ENCODE measurements at places on chromosomes 12 and 14.

DNA sequence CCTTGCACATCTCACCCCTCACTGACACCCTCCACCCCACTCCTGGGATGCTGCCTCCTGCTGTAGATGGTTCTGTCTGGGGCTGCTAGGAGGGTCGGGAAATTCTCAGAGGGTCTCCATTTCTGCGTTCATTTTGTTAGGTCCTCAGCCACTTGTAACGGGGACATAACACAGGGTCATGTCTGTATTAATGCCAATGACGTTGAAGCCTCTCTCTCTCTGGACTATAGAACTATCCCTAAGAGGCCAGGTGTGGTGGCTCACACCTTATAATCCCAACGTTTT lies 14.6 kb downstream of the SIVA1 start:
- H3K36me3 ChIP-seq = peaks cover 22% of the 10 kb centered on the region
- no peak overlapping the region for H3K4me3 ChIP-seq
- no peak overlapping the region for H3K27ac ChIP-seq
- H3K4me1 ChIP-seq = peaks cover 13% of the 10 kb centered on the region

DNA sequence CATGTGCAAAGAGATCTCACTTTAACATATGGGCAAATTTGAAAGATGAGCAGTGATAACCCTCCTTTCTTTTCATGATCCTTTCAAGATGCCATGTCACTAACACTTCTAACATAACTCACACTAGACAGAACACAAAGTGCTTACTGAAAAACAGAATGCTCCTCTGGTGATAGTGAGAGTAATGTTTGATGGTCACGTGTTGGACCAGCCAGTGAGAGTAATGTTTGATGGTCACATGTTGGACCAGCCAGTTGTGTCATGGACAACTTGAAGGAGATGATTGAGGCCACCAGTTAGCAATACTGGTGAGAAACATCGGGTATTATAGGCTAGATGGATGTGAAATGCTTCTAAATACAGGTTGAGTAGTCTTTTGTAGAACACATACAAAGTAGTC lies 5.7 kb downstream of the NEUROD4 start:
- no peaks in the 10 kb centered on the region for H3K4me1 ChIP-seq
- no peak overlapping the region for H3K27ac ChIP-seq
- H3K27me3 ChIP-seq = no peaks in the 10 kb centered on the region
- no peaks in the 10 kb centered on the region for H3K36me3 ChIP-seq

GRCh38 chr12:51225234-51225633 lies 7.4 kb upstream of the POU6F1 start:
- no peak overlapping the region for H3K27ac ChIP-seq
- H3K4me3 ChIP-seq = no peak overlapping the region
- no peak for DNase-seq
- H3K36me3 ChIP-seq = no peaks in the 10 kb centered on the region
- H3K4me1 ChIP-seq = peaks cover 8% of the 10 kb centered on the region

- H3K27me3 ChIP-seq = no peaks in the 10 kb centered on the region
- peaks cover 3% of the 10 kb centered on the region for H3K36me3 ChIP-seq
- peaks cover 6% of the 10 kb centered on the region for H3K4me1 ChIP-seq
- H3K27ac ChIP-seq = no peak overlapping the region
- H3K4me3 ChIP-seq = no peak overlapping the region
These were observed 62.7 kb downstream of the PELI2 start for GRCh38 chr14:56180754-56181542.

DNA sequence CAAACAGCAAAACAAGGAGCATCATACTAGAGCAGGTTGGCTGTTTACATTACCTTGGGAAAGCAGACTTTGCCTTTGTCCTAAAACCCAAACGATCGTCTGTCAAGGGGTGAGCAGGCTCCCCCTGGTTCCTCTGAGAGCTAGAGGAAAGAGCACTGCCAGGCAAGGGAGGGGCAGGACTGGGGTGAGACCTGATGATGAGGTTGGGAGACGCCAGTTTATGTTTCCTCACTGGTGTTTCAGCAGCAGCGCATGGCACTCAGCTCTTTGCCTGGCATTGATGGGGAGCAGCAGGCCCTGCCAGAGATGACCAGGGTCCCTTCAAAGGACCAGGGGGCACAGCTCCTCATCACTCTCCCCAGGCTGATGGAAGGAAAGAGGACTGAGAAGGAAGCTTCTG lies 7.9 kb upstream of the KRT2 start:
- no peak for DNase-seq
- no peak overlapping the region for H3K4me3 ChIP-seq
- peaks cover 2% of the 10 kb centered on the region for H3K4me1 ChIP-seq
- no peak overlapping the region for H3K27ac ChIP-seq

- H3K4me3 ChIP-seq = no peak overlapping the region
- peaks cover 21% of the 10 kb centered on the region for H3K27me3 ChIP-seq
- no peaks in the 10 kb centered on the region for H3K36me3 ChIP-seq
- no peak overlapping the region for H3K27ac ChIP-seq
- DNase-seq = no peak
These were observed 85.5 kb upstream of the VRK1 start for GRCh38 chr14:96711559-96712267.

GRCh38 chr12:89238593-89238992 lies 113.7 kb downstream of the DUSP6 start:
- no peaks in the 10 kb centered on the region for H3K27me3 ChIP-seq
- H3K4me1 ChIP-seq = peaks cover 4% of the 10 kb centered on the region
- no peak overlapping the region for H3K4me3 ChIP-seq
- no peak overlapping the region for H3K27ac ChIP-seq
- no peaks in the 10 kb centered on the region for H3K36me3 ChIP-seq
- no peak for DNase-seq

GRCh38 chr12:124185971-124186686 lies 108.8 kb upstream of the RFLNA start:
- DNase-seq = peak; percentile 12
- H3K36me3 ChIP-seq = no peaks in the 10 kb centered on the region
- no peaks in the 10 kb centered on the region for H3K27me3 ChIP-seq
- H3K4me3 ChIP-seq = no peak overlapping the region

- H3K27me3 ChIP-seq = no peaks in the 10 kb centered on the region
- no peak overlapping the region for H3K4me3 ChIP-seq
- H3K27ac ChIP-seq = no peak overlapping the region
- peaks cover 57% of the 10 kb centered on the region for H3K36me3 ChIP-seq
- no peaks in the 10 kb centered on the region for H3K4me1 ChIP-seq
- DNase-seq = no peak
These were observed 46.5 kb downstream of the IFT81 start for GRCh38 chr12:110170535-110171185.

DNA sequence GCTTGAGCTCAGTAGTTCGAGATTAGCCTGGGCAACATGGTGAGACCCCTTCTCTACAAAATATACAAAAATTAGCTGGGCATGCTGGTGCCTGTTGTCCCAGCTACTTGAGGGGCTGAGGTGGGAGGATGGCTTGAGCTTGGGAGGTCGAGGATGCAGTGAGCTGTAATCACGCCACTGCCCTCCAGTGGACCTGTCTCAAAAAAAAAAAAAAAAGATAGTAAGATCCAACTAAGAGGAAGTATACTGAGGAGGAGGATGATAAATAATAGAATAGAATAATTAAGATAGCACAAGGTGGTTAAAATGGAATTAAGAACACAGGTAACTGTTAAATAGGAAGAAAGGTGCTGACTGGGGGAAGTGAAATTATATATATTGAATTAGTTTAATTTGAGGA lies 37.0 kb upstream of the BAZ1A start:
- no peak for DNase-seq
- no peaks in the 10 kb centered on the region for H3K4me1 ChIP-seq
- no peak overlapping the region for H3K4me3 ChIP-seq

DNA sequence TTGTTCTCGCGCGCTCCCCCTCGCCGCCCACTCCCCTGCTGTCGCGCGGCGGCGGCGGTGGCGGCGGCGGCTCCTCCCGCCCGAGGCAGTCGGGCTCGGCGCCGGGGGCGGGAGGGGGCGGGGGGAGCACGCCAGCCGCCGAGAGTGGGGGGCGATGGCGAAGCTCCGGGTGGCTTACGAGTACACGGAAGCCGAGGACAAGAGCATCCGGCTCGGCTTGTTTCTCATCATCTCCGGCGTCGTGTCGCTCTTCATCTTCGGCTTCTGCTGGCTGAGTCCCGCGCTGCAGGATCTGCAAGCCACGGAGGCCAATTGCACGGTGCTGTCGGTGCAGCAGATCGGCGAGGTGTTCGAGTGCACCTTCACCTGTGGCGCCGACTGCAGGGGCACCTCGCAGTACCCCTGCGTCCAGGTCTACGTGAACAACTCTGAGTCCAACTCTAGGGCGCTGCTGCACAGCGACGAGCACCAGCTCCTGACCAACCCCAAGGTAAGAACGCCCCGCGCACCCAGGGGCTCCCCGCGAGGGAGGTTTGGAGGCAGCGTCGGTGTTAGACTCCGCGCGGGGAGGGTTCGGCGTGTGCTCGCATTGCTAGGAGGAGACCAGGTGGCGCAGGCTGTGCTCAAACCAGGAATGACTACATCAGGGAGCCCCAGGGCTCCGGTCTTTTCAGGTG lies 629 bp downstream of the KCNMB4 start:
- no peak overlapping the region for H3K27ac ChIP-seq
- H3K4me3 ChIP-seq = peak overlapping the region; percentile 83
- H3K4me1 ChIP-seq = peaks cover 4% of the 10 kb centered on the region
- H3K27me3 ChIP-seq = peaks cover 13% of the 10 kb centered on the region
- no peaks in the 10 kb centered on the region for H3K36me3 ChIP-seq

GRCh38 chr12:80188576-80188975 lies 89.2 kb downstream of the OTOGL start:
- no peak for DNase-seq
- peaks cover 12% of the 10 kb centered on the region for H3K4me1 ChIP-seq
- H3K36me3 ChIP-seq = no peaks in the 10 kb centered on the region
- no peak overlapping the region for H3K4me3 ChIP-seq
- no peaks in the 10 kb centered on the region for H3K27me3 ChIP-seq

DNA sequence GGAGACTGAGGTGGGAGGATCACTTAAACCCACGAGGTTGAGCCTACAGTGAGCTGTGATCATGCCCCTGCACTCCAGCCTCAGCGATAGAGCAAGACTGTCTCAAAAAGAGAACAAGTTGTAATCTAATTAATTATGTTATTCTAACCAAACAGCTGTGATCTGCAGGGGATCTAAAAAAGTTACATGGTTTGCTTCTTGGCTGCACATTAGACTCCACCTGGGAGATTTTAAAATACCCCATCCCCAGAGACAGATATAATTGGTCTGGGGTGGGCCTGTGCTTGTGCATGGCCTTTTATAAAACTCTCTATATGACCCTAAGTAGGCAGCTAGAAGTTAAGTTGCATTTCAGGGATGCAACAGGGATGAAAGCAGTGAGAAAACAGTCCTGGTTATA lies 76.7 kb downstream of the SCAF11 start:
- H3K4me3 ChIP-seq = no peak overlapping the region
- H3K36me3 ChIP-seq = peaks cover 21% of the 10 kb centered on the region
- no peak for DNase-seq
- no peaks in the 10 kb centered on the region for H3K4me1 ChIP-seq

DNA sequence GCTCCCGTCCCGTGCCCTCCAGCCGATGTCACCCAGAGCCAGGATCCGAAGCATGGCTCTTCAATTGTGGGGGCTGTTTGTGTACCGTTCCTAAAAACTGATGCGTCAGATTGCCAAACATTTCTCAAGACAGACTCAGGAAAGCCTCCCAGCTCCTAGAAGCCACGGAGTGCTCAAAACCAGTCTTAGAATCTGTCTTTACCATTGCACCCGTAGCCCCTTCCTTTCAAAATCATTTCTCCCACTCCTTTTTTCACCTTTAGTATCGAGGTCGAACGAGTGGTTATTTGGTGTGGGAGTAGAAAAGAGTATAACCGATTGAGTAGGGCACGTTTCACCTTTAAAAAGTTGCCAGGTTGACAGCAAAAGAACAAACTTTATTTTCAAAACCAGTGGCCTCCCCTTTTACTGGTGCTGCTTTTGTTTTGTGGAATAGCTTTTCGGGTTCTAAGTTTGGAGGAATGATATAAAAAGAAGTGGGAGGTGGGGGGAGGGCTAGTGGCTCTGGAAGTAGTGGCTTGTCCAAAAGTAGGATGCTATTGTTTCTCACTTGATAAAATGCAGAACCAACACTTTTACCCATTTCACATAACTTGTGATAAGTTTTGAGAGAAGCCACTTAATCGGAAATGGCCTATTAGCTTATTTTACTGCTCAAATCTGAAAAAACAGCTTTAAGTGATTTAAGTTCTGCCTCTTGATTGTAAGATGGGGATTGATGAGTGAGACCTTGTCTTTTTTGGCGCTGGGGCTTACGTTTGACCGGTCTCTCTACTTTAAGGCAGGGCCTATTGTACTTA lies 803 bp downstream of the STK38L start:
- H3K27me3 ChIP-seq = no peaks in the 10 kb centered on the region
- H3K4me1 ChIP-seq = peaks cover 11% of the 10 kb centered on the region
- H3K36me3 ChIP-seq = no peaks in the 10 kb centered on the region
- no peak for DNase-seq

- DNase-seq = no peak
- H3K4me3 ChIP-seq = no peak overlapping the region
- H3K27me3 ChIP-seq = no peaks in the 10 kb centered on the region
- H3K4me1 ChIP-seq = peaks cover 8% of the 10 kb centered on the region
- no peaks in the 10 kb centered on the region for H3K36me3 ChIP-seq
- H3K27ac ChIP-seq = no peak overlapping the region
These were observed 26.2 kb downstream of the PLXNC1 start for GRCh38 chr12:94174576-94174975.

DNA sequence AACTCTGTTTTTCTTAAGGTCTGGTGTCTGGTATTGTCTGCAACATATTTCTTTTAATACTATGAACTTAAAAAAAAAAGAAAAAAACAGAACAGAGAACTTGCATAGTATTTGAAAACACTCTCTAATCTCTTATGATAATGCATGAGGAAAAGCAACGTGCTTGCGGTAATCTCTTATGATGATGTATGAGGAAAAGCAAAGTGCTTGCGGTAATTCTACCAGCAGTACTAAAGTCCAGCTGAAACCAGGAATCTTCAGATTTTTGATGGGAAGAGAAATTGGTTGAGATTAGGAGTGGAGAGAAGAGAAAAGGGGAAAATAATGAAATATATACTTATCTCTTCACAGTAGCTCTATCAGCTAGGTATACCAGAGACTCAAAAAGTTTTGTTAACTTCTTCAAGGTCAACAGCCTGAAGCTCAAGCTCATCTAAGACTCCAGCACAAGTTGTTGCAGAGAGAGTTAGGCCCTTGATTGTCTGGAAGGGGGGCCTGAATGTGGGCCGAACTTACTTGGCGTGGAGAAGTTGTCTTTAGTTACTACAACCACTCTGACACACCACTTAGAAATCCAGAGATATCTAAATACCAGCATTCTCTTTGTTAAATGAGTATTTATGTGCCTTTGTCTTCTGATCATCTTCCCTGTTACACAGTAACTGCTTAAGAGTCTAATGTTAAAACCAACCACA lies 240.4 kb downstream of the PRKD1 start:
- no peak overlapping the region for H3K4me3 ChIP-seq
- H3K36me3 ChIP-seq = no peaks in the 10 kb centered on the region
- H3K27ac ChIP-seq = no peak overlapping the region
- H3K27me3 ChIP-seq = no peaks in the 10 kb centered on the region
- no peak for DNase-seq

DNA sequence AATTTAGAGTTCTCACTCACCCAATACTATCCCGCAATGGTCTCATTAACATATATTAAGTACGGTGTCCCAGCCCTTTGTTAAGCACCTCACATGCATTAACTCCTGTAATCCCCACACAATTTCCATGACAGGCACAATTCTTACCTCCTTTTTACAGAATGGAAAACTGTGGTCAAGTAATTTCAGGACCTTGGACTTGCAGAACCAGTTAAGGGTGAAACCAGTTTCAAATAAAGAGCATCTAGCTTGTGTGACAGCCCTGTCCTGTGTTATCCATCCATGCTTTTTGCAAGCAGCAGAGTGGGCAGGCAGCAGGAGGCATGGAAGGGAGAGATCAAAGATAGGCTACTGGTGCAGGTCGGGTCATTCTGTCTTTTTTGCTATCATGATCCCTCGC lies 470.8 kb downstream of the NELL2 start:
- H3K4me1 ChIP-seq = peaks cover 3% of the 10 kb centered on the region
- no peak overlapping the region for H3K4me3 ChIP-seq
- no peak for DNase-seq
- no peak overlapping the region for H3K27ac ChIP-seq
- H3K36me3 ChIP-seq = no peaks in the 10 kb centered on the region
